Dermis microvascular lymphatic vessel endothelial cell (primary cell): ENCODE measurements at places on chromosomes 12 and 14. TPM values are rescaled to one million over a fixed set of nuclear protein-coding genes. Genes with fewer than 3 reads are reported as not detected.
A peak's percentile ranks its signal among the peaks of the same experiment; 100 is the strongest.

DNA sequence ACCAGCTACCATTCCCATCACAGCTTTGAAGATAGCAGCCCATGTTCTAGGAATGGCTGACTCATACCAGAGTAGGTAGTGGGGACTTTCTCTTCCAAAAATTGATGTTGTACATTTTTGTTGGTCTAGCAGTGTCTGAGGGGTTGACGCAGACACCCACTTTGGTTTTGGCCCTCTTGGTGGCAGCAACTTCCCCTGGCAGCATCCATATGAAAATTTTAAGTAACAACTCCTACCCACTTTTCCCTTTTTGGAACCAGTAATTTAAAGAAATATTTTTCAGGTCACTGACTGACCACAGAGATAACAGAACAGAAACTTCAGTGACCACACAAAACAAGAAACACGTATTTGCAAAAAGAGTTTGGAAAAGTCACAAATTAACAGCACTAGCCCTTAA, 162.0 kb upstream of the TMCC3 start:
- DNase-seq = no peak

GRCh38 chr12:11780521-11781101, 131.1 kb downstream of the ETV6 start:
- DNase-seq = no peak

The SLCO1B1 gene
- total RNA-seq = not detected in 2 replicates

- DNase-seq = no peak
Measured at GRCh38 chr12:26971963-26972362, 33.7 kb downstream of the FGFR1OP2 start.

GRCh38 chr12:121344506-121344905, 7.7 kb downstream of the ANAPC5 start:
- DNase-seq = no peak

DNA sequence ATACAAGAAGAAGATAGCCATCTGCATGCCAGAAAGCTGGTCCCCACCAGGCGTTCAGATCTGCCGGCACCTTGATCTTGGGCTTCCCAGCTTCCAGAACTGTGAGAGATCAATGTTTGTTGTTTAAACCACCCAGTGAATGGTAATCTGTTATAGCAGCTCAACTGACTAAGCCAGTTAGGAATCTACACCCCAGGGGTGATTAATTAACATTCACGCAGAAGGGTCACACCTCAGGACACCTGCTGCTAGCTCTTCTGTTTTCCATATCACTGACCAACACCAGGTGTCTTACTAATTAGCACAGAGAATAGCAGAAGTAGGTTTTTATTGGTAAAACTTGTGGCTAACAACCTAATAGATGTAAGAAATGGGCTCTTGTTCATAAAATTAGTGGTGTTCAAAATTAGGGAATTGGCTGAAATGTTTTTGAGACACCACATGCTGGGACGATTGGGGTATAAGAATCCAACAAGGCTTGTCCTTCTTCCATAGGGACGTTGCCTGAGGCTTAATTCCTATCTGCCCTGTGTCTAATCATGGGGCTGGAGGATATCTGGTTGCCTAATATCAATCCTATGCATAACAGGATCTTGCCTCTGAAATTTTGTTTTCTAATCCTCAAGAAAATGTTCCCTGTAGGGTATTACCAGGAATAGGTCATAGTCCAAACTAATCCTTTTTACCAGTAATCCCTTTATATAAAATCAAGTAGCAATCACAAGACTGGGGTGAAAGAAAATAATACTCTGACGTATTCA, 42.0 kb upstream of the CHST11 start:
- DNase-seq = no peak

GRCh38 chr14:72196237-72197015, 264.2 kb downstream of the RGS6 start:
- no peak for DNase-seq

DNA sequence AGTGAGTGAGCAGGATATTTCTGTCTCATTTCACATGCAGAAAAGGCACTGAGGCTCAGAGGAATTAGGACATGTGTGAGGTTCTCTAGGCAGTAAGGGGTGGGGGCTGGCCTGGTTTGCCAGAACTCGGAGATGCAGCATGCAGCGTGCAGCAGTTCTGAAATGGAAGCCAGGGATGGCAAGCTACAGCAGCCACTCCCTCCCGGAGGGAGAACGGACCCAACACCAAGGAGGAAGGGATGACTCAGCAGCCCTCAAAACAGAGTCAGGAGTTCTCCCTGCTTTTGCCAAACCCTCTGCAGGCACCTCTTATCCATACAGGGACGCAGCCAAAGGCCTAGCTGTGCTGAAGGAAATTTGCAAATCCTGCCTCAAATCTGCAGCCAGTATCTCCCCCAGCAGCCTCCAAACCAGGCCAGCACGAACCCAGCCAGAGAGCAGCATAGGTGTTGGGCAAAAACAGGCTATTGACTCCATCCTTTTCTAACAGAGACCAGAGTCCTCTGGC, 10.3 kb upstream of the SERPINA3 start:
- peak; percentile 60 for DNase-seq

- DNase-seq = no peak
Measured at GRCh38 chr14:75046899-75047298, 4.4 kb downstream of the MLH3 start.

- no peak for DNase-seq
Measured at GRCh38 chr14:32327255-32327961, 1.7 kb upstream of the AKAP6 start.
